NK-92 treated with Interleukin-12 subunit alpha and Interleukin-12 subunit beta, amount 100 ng/mL, for 24 hours (cell line): ENCODE measurements at places on chromosomes 3 and 15.

DNA sequence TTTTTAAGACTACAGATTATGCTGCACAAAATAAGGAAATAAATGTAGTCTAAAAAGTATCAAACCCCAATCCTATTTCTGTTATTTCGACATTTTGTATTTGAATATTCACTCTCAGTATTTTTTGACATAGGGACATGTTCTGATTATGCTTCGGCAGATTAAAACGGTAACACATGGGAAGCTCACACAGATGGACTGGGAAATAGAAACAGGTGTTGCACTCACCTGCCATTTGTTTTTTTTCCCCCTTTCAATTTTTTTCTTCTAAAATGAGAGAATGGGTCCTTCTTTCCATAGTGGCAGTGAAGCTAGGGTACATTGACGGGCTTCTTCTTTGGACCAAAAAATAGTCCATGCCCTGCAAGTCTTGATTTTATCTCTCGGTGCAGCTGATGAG lies 163.1 kb downstream of the MYRIP start:
- no peak for DNase-seq

DNA sequence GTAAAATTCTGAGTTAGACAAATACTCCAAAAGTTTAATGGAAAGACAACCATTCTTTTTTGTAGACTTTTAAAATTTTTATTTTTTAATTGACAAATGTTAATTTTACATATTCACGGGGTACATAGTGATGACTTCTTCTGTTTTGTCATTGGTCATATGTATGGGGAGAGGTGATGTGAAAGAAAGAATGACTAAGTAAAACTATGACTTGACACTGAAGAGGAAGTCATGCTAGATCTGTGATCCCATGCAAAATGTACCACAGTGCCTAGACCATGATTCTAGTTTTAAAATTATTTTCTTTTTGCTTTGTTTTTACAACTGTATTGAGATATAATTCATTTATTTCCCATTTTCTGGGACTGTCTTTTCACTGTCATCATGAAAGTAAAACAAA lies 281.6 kb downstream of the MBNL1 start:
- no peak for DNase-seq

- no peak for DNase-seq
Measured at GRCh38 chr15:99135194-99135593, 30.3 kb downstream of the SYNM start.

GRCh38 chr3:27553886-27554540 lies 69.8 kb upstream of the SLC4A7 start:
- DNase-seq = no peak

DNA sequence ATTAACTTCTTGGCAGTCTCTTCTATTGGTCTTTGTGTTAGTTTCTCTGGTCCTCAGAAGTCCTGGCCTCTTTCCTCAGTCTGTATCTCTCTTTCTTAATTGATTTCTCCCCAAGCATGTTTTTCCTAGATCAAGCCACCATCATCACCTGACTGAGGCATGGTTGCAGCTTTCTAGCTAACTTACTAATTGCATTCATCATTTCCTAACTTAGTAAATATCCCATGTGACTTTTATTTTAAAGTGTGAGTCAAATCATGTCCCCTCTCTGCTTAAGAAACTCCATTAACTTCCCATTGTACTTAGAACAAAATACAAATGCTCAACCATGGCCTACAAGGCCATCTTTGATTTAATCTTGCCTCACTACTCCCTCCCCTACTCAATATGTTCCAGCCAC lies 135.4 kb upstream of the FRMD4B start:
- no peak for DNase-seq

DNA sequence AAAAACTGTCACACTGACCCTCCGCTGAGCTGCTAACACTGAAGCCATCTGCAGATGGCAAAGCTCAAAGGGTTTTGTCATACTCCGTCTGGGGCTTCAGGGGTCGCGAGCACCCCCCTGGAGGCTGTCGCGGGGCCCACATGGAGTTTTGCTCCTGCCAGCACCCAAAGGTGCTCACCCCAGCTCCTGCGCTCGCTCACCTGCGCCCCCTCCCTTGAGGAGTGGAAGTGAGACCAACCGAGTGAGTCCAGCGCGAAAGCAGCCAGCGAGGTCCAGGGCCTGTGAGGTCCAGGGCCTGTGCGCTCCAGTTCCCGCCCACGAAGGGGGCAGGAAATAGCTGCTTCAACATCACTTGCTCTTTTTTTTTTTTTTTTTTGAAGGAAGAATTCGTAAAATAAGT lies 208.5 kb downstream of the ROBO2 start:
- DNase-seq = no peak
